Foreskin melanocyte (primary cell): ENCODE measurements at places on chromosomes 2 and 18.
A peak's percentile ranks its signal among the peaks of the same experiment; 100 is the strongest.

GRCh38 chr2:233544200-233544610 is 22.4 kb downstream of the USP40 start:
- no peak for DNase-seq

- DNase-seq = no peak
Measured at GRCh38 chr2:215983581-215984351, 29.6 kb downstream of the MREG start.

DNA sequence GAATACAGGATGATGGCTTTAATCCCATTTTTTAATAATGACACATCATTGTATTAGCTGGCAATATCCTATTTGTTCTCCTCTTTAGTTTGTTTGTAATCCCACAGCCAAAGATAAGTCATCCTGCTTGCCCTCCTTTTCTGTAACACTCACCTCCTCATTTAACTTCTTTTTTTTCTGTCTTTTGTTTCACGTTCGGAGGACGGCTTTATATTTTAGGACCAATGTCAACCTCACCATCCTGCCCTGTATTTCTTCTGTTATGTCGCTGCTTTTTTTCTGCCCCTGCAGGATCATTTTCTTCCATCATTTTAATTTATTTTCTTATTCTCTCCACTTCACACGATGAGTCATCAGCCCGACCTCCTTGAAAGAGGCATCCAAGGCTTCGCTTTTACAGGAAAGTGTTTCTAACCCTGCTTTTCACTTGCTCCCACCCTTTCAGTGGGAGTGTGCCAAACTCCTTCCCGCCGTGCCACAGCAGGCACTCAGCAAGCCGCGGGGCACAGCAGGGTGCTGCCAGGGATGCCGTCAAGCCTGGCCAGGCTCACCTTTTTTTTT is 11.4 kb downstream of the RAB31 start:
- DNase-seq = no peak

- DNase-seq = no peak
Measured at GRCh38 chr2:133760376-133760775, 192.1 kb upstream of the NCKAP5 start.

DNA sequence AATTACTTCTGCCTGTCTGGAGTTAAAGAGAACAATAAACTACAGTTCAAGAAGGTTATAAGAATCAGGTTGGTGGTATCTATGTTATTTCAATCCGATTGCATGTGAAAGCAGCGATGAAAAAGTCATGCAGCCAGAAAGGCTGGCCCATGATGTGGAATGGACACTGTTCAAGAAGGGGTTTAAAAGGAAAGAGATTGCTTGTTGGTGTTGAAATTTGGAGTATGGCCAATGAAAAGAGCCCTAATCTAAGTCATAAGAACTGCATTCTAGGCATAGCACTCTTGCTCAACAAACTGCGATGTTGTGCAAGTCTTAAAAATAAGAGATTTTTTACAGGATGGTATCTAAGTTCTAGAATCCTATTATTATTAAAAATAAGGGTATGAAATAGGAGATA is 61.3 kb downstream of the EFEMP1 start:
- DNase-seq = no peak

- peak; percentile 36 for DNase-seq
Measured at GRCh38 chr18:6056171-6056910, 161.0 kb upstream of the TMEM200C start.

GRCh38 chr2:174773215-174773614 is 8.9 kb upstream of the CHRNA1 start:
- no peak for DNase-seq

- DNase-seq = no peak
Measured at GRCh38 chr2:69026026-69026425, 13.0 kb downstream of the ANTXR1 start.

DNA sequence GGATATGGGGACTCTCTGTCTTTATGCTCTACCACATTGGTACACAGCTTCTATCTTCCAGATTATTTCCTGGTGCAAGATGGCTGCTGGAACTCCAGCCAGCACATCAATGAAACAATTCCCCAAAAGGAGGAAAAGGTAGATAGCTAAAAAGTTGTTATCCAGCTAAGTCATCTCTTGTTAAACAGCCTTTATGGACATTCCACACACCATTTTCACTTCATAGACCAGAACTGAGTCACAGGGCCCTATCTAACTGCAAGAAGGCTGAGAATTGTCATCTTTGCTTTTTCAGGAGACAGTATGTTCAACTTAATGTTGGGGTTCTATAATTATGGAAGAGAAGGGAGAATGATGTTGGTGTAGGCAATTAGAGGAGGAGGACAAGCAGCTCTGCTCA is 133.3 kb upstream of the NOSTRIN start:
- DNase-seq = no peak

- DNase-seq = no peak
Measured at GRCh38 chr2:13638181-13638580, 921.4 kb downstream of the TRIB2 start.

GRCh38 chr2:194380011-194380410 is 1277.0 kb upstream of the SLC39A10 start:
- no peak for DNase-seq

- DNase-seq = no peak
Measured at GRCh38 chr18:26777351-26778053, 88.0 kb downstream of the AQP4 start.

DNA sequence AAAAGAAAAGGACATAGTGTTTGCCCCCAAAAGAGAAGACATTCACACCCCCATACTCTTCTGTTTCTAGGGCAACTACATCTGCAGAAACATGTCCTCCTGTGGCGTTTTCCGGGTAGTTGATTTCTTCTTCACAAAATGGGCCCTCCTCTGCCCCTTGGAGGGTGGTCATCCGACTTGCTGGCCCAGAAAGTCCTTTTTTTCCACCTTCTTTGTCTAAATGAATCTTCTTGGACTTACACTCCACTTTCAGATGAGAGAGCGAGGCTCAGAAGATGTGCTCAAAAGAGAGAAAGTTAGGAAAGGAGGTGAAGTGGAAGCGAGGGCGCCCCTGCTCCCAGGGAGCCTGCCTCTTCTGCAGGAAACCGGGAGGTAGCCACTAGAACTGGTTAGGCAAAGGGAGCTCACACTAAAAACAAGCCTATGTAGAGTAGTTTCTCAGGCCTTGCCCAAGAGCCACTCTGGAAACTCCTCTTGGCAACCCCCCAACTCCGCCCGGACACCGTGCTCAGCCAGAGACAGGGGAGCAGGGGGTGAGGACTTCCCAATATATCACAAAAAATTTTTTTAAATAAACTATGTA is 10.2 kb upstream of the SIX3 start:
- no peak for DNase-seq

GRCh38 chr2:73998451-73998850 is 13.7 kb downstream of the TET3 start:
- DNase-seq = no peak

GRCh38 chr2:160427629-160428404 is 65.8 kb downstream of the RBMS1 start:
- DNase-seq = no peak

GRCh38 chr18:28040211-28040610 is 136.7 kb downstream of the CDH2 start:
- DNase-seq = no peak

DNA sequence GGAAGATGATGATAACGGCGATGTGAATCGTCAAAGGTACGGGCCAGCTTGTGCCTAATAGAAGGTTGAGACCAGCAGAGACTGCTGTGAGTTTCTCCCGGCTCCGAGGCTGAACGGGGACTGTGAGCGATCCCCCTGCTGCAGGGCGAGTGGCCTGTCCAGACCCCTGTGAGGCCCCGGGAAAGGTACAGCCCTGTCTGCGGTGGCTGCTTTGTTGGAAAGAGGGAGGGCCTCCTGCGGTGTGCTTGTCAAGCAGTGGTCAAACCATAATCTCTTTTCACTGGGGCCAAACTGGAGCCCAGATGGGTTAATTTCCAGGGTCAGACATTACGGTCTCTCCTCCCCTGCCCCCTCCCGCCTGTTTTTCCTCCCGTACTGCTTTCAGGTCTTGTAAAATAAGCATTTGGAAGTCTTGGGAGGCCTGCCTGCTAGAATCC is 3.0 kb downstream of the FZD7 start:
- no peak for DNase-seq

DNA sequence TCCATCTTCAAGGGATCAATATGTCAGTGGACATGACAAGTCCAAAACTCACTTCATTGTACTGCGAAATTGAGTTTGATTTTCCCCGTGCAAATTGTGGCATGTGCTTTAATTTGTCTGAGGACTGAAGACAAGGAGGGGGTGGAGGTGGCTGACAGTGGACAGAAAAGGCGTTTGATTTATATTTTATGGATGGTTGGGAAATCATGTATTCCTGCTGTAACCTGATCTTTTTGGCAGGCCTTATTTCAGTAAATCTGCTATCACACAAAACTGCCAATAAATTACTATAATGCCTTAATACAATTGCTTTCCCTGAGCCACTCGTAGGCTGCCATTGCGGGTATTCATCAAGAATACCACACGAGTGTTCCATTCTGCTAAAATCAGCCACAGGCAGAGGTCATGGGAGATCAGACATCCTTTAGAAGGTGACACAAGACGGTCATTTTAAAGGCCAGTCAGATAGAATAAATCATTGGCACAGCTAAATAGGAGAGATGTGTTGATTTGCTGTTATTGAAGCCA is 720.5 kb downstream of the MBD2 start:
- DNase-seq = no peak

- DNase-seq = no peak
Measured at GRCh38 chr2:216880509-216881184, 20.8 kb upstream of the TNP1 start.

- no peak for DNase-seq
Measured at GRCh38 chr18:52902188-52902587, 562.2 kb downstream of the DCC start.

GRCh38 chr2:17813010-17813741 is 3.1 kb upstream of the MSGN1 start:
- no peak for DNase-seq

DNA sequence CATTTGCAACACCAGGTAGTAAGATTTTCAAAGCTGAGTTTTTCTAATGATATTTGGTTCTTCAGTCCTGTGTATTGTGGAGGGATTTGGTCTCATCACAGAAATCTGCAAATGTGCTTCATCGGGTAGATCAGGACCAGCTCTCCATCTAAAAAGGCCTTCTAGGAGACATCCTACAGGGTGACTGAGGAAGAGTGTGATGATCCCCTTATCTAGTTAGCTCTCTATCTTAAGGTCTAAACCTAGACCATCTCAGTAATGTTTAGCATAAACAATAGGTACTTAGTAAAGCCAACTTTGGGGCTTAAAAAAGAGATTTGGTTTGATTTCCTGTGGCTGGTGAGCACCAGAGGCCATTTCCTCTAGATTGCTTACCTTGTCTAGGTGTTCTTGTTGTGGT is 145.2 kb downstream of the PRPF40A start:
- DNase-seq = no peak

GRCh38 chr2:238711346-238711745 is 136.5 kb upstream of the TWIST2 start:
- DNase-seq = no peak

DNA sequence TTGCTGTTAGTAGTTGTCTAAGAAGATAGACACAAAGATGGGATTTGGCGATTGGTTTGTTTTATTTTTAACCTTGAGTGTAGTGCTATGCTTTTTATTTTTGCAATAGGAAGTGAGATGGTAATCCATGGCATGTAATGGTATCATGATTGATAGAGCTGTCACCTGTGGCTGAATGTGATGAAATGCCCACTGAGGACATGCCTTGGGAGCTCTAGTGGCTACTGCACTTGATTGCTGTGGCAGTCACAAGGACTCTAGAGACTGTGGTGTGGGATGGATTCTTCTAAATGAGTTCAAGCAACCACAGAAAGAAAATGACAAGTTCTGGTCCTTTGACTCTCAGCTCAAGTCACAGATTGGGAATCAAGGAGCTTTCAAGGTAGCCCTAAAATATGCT is 139.4 kb downstream of the CYRIA start:
- DNase-seq = no peak

DNA sequence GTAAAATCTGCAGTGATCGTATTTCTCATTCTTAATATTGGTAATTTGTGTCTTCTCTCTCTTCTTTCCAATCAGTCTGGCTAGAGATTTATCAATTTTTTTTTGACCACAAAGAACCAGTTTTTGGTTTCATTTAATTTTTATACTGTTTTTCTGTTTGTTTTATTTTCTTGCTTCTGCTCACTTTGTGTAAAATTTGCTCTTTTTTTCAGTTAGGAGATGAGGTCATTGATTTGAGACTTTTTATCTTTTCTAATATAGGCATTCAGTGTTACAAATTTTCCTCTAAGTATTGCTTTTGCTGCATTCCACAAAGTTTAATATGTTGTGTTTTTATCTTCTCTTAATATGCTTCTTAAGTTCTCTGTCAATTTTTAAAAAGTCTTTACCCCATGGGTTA is 160.5 kb downstream of the TPGS2 start:
- DNase-seq = no peak

DNA sequence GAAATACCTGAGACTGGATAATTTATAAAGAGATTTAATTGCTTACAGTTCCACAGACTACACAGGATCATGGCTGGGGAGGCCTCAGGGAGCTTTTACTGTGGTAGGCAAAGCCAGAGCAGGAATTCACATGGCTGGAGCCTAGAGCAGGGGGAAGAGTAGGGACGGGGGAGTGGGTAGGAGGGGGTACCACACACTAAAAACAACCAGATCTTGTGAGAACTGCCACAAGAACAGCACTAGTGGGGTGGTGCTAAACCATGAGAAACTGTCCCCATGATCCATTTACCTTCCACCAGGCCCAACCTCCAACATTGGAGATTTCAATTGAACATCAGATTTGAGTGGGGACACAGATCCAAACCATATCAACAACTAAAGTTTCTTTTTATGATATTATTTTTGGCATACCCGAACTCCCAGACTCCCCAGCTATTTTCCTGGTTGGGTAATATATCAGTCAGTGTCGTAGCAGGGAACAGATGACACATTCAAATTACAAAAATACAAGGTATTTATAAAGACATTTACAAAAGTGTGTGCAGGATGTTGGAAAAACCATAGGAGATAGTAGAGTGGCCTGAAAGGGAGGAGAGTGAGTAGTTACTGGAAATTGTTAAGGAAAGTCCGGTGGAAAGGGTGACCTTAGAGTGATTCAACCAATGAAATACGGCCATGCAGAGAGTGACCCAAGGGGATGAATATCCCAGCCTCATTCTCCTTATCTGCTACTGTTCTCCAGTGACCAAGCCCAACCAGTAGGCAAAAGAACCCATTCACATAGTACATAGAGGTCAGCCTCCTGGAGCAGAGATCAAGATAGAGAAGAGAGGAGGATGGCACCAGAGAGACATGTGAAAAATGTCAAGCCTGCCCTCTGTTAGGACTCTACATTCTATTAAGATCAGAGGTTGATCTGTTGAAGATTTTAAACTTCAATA is 8.8 kb downstream of the RPL37A start:
- DNase-seq = no peak

GRCh38 chr2:222859786-222860612 is 837 bp upstream of the ACSL3 start:
- no peak for DNase-seq
